ENCODE measurements at places on chromosomes 6 and 20.
A peak's percentile ranks its signal among the peaks of the same experiment; 100 is the strongest.

- no peak for DNase-seq
Observed at GRCh38 chr20:62628691-62629090, 13.6 kb upstream of the SLCO4A1 start.

GRCh38 chr6:73657201-73657600 lies 3.4 kb upstream of the SLC17A5 start:
- DNase-seq: no peak

- DNase-seq: peak; percentile 33
Observed at GRCh38 chr6:158892266-158892665, 73.1 kb upstream of the EZR start.

- DNase-seq: no peak
Observed at GRCh38 chr20:63402181-63402859, 41.2 kb upstream of the CHRNA4 start.

GRCh38 chr6:87806099-87806498 lies 104.1 kb upstream of the AKIRIN2 start:
- no peak for DNase-seq

DNA sequence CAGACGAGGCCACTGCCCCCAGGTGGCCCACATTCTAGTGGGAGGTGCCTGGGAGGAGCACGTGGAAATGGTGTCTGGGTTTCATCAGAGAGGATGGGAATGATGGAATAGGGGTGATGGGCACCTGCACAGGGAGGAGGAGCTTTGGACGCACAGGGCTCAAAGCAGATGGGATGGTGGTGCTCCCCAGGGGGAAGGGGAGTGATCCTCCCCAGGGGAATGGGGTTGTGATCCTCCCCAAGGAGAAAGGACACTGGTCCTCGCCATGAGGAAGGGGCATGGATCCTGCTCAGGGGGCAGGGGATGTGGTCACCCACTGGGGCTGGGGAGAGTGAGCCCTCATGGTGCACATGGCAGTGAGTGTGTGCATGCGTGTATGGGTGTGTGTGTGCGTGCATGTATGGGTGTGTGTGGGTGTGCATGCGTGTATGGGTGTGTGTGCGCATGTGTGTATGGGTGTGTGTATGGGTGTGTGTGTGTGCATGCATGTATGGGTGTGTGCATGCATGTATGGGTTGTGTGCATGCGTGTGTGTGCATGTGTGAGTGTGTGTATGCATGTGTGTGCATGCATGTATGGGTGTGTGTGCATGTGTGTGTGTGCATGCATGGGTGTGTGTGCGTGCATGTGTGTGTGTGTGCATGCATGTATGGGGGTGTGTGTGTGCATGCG lies 49.7 kb upstream of the SLCO4A1 start:
- no peak for DNase-seq

GRCh38 chr20:41574802-41575389 lies 43.3 kb downstream of the CHD6 start:
- DNase-seq: no peak

DNA sequence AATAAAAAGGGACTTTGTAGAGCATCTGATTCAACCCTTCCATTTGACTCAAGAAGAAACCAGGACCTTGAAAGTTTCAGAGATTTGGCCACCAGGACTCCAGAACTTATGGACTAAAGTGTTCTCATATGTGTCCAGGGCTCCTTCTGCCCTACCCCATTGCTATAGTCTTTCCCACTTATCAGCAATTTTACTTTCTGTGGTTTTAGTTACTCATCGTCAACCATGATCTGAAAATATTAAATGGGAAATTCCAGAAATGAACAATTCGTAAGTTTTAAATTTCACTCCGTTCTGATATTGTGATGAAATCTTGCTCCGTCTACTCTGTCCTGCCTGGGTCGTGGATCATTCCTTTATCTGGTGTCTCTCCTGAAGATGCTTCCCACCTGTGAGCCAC lies 259.8 kb downstream of the PHACTR1 start:
- no peak for DNase-seq

DNA sequence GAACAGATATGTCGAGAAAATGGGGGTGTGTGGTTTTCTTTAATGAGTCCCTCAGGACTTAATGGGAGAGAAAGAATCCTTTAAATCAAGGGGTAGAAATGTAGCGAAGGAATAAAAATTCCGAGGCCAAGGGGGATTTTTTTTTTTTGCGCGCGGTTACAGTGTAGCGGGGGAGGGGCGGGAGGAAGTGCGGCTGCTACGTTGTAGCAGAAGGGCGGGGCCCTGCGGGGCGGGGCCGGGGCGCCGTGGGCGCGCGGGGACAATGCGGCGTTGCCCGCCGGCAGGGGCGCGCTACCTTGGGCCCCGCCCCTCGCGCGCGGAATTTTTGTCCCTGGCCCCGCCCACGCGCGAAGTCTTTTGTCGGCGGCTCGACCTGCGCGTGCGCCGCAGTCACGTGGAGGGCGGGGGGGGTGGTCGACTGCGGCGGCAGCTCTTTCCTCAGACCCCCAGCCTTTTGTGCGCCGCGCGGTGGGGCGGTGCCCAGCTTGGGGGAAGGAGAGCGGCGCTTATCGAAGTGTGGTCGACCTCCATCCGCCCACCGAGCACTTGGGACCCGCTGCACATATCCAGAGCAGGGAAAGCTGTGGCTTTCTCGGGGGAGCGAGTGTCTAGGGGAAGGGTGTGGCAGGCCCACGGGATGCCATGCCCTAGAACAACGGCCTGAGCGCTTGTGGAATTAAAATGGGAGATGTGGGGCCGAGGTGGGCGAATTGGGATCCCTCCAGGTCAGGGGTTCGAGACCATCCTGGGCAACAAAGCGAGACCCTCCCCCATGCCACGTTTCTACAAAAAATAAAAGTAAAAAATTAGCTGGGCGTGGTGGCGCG lies 1.3 kb downstream of the TUBB start:
- DNase-seq: peak; percentile 98

GRCh38 chr6:84671183-84671582 lies 93.2 kb downstream of the TBX18 start:
- no peak for DNase-seq

- peak; percentile 85 for DNase-seq
Observed at GRCh38 chr20:31968291-31969126, 558 bp downstream of the XKR7 start.

GRCh38 chr6:130900913-130901312 lies 73.7 kb downstream of the SMLR1 start:
- peak; percentile 69 for DNase-seq

DNA sequence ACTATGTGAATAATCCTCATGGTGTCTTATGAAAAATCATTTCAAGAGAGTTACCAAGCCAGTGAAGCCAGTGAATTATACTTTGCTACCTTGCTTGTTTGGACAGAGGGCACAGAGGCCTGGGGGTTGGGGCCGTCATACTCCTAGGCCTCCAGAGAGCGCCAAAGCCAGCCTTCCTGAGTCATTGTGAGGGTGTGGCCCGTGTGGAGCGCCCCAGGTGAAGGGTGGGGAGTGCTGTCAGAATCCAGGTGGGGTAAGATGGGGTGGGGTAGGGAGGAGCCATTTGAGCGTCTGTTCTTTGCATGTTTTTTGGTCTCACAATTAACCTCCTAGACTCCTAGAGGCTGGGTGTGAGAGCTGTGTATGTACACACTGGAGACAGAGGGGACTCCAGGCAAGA lies 71.1 kb downstream of the PERP start:
- DNase-seq: no peak

DNA sequence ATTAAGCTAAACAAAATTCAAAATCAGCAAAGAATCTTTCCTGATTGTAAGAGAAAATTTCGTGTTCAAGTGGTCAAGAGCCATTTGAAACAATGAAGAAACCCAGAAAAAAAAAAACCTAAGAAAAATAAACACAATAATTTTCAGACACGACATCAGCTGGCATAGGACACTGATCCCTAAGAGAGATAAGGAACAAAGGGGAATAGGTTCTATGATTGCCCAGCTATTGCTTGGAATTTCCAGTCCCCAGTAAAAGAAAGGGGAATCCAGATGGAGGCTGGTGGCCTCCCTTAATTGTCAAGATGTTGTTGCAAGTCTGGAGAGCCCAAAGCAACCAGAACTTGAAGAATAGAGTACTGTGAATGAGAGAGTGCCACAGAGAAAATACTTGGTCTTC lies 48.5 kb downstream of the COL12A1 start:
- DNase-seq: no peak

GRCh38 chr6:169912266-169913095 lies 161.1 kb downstream of the ERMARD start:
- DNase-seq: no peak

GRCh38 chr6:149964308-149965193 lies 808 bp downstream of the ULBP1 start:
- peak; percentile 34 for DNase-seq

DNA sequence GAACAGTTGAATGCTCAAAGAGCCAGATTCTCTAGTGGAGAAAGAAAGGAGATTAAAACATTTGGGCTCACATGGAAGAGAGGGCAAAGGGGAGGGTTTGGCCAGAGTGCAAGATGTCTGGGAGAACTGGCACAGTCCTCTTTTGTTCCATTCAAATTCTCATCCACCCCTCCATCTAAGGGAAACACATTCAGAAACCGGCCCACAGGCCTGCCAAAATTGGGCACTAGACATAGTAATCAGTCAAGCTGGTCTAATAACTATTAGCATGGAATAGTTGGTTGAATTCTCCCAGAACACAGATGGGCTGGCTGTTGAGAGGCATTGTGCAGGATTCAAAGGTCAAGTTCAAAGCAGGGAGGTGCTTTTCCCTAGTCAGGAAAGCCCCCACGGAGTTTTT lies 341.4 kb upstream of the IRAK1BP1 start:
- DNase-seq: no peak

DNA sequence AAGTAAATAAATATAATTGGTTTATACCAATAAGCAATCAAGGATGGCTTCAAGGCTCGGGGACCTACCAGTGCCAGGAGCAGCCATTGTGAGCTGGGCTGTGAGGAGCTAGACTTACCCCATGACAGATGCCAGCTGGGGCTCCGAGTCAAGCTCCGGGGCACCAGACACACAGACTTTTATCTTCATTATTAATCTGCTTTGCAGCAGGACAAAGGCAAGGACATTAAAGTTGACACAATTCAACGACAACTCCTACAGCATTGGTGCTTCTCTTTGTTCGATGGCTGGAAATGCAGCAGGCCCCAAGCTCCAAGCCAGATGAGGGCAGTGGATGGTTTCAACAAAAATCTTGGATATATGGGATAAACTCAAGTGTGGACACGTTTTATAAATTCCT lies 68.3 kb downstream of the CD24 start:
- no peak for DNase-seq

DNA sequence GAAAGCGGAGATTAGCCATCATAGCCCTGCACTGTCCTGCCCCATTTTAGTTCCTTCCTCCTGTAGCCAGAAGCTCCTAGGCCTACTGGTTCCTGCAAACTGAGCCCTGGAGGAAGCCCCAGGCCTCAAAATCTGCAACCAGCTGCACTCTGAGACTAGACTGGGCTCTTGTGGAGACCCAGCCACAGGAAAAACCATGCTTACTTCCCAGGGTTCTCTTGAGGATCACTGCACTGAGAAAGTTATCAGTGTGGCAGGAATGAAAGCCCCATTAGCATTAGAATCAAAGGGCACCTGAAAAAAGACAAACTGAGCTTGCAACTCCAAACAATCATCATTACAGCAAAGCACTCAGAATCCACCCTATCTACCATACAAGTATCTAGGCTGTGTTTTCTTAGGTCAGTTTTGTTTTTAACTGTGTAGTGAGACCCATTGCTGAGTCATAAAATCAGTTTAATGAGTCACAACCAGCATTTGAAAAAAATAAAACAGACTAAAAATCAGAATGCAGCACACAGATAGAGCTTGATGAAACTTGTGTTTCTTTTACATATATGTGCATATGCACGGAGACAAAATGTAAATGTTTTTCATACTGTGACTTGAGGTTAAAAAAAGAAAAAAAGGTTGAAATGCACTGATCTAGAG lies 91.0 kb downstream of the UNC5CL start:
- DNase-seq: peak; percentile 68

DNA sequence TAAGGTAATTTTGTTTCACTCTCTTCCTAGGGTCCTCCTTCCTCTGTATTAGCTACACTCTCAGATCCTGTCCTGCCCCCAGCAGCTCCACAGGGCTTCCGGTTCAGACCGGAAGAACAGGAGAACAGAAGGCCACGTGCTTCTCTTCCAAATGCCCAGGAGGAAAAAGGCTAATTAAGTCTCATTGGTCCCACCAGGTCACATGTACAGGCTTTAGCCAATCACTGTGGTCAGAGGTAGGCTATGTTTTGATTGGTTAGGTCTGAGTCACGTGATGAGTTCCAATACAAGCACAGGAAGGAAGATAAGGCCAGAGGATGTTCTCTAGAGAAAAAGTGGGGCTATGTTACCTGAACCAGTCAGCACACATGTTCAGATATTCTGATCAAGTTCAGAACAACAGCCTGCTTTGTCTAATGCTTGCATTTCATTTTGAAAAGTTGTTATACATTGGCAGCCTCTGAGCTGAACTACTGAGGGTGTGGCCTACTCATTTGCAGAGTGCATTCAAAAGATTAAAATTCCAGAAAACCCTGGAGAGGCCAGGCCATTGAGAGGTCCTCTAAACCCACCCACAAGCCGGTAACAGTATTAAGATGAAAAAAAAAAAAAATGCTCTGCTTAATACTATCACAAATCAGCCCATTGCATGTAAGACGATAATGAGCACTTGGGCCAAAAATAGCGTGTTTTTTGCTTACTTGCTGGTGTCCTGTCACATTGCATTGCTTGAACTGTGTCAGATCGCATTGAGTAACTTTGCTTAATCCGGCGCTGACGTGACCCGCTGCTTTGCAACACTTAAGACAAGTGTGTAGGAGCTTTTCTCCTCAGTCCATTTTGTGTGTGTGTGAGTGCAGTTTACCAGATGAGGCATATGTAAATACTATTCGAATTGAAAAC lies 170.3 kb downstream of the TSHZ2 start:
- no peak for DNase-seq

GRCh38 chr6:11891547-11891946 lies 112.9 kb upstream of the ADTRP start:
- DNase-seq: no peak

DNA sequence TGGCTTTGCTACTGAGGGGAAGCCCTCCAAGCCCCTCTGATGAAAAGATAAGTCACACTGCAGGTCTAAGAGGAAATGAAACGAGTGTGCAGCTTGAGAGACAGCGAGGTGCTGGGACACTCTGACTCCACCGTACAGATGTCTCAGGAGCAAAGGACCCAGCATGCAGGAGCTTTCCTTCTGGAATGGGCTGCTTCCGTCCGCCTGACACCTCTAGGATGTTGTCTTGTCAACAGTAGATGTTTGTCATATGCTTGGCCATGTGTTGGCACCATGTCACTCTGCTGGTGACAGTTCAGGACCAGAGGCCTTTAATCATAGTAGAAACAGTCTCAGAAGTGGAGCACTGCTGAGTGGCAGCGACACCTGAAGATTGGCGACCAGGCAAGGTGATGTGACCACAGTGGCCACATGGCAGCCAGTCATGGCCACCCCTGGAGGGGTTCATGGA lies 46.7 kb downstream of the SLC24A3 start:
- DNase-seq: no peak

GRCh38 chr6:82712826-82713225 lies 349.2 kb downstream of the TPBG start:
- DNase-seq: no peak

GRCh38 chr20:48642105-48642880 lies 185.5 kb downstream of the PREX1 start:
- no peak for DNase-seq

Data from adipocyte (in vitro differentiated cells).